ENCODE measurements at places on chromosomes 6 and 20.
A peak's percentile ranks its signal among the peaks of the same experiment; 100 is the strongest.

DNA sequence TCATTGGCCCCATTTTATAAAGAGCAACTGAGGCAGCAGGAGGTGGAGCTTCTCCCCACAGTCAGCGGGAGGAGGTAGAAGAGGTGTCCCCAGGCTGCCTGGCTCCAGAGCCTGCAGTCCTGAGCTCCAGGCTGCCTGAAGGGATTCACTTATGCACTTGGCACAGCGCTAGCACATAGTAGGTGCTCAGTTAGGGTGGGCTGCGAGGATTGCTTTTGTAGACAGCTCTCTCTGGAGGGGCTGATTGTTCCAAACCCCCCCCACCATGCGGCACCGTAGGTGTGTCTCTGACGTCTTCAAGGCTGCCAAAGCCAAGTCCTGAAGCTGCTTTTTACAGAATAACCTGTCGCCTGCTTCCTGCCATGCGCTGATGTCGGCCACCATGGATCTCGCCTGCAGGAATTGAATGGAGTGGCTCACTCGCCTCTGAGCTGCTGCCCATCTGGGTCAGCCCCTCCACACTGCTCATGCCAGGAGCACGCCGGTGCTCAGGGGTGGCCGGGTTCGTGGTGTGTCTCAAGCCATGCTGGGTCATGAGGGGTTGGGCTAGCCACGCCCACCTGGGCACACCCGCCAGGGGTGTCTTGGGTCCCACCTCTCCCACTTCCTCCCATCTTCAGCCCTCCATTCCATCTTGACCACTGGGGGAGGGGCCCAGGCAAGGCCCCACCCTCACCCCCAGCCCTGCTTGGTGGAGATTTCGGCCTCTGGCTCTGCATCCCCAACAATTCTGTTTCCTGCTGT, 59.8 kb downstream of the BCAS4 start:
- no peak for DNase-seq

DNA sequence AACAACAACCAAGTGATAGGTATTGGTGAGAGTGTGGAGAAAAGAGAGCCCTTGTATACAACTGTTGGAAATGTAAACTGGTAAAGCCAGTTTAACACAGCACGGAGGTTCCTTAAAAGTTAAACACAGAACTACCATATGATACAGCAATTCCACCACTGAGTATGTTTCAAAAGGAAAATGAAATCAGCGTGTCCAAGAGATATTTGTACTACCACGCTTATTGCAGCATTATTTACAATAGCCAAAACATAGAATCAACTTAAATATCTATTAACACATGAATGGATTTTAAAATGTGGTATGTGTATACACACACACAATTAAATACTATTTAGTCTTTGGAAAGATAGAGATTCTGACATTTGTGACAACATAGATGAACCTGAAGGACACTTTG, 1.1 kb downstream of the PTCHD4 start:
- no peak for DNase-seq

- DNase-seq, result no peak
These were observed 77.6 kb downstream of the RIN2 start for GRCh38 chr20:19835533-19836222.

DNA sequence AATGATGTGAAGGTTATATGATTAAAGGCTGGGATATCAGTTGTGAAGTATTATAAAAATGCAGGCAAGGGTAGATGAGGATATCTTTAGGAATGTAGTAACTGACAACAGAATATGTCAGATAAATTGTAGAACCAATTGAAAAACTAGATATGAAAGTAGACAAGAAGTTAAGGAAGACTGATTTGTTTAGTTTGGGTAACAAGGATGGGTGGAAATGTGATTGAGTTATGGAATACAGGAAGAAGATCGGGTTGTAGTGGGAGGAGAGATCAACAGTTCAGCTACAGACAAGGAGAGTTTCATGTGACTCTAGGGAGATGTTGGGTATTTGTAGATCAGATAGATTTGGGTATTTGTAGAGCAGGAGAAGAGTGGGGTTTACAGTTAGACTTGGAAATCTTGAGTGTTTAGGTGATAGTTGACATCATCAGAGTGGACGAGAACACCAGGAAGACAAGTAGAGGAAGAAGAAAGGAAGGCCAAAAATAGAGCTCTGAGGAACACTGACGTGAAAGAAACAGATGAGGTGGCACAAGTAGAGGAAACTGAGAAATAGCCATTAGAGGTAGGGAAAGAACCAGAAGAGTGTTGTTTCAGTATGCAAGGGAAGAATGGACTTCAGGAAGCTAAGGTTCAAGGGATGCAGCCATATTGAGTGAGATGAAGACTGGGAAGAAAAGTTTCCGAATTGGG, 12.1 kb upstream of the TSPYL1 start:
- no peak for DNase-seq

- no peak for DNase-seq
These were observed 361.6 kb downstream of the THBS2 start for GRCh38 chr6:168892031-168892430.

GRCh38 chr6:111846066-111846465, 27.2 kb downstream of the FYN start:
- no peak for DNase-seq

DNA sequence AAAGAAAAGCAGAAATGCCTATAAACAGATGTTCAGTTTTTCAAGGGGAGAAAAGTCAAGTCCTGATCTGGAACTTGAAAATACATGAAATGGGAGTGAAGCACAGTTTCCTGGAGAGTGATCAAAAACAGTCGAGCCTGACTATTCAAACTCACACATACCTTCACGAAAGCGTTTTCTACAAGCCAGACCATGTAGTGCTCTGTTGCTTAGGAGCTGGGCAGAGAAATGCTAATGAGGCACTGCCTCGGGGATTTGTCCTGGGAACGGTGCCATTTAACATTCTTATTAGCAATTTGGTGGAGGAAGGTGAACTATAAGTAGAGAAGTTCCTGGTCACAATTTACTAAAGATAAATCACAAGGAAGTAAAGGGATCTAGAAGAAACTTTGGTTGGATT, 5.9 kb downstream of the NHSL1 start:
- no peak for DNase-seq

DNA sequence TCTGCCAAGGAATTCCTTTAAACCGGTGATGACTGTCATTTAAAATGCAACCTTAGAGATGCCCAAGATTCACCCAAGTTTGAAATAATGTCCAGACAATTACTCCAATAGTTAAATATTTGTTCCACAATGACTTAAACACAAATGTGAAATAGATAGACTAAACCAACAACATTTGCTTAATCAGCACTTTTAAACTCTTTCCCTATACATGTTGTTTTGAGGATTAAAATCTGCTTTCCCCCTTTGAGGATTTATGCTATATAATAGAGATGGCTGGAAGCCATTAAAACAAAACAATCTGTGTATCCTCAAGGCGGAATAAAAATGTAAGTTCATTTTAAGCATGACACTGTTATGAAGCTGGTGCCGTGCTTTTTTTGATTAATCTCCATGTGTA, 297.8 kb upstream of the RSPO3 start:
- no peak for DNase-seq

DNA sequence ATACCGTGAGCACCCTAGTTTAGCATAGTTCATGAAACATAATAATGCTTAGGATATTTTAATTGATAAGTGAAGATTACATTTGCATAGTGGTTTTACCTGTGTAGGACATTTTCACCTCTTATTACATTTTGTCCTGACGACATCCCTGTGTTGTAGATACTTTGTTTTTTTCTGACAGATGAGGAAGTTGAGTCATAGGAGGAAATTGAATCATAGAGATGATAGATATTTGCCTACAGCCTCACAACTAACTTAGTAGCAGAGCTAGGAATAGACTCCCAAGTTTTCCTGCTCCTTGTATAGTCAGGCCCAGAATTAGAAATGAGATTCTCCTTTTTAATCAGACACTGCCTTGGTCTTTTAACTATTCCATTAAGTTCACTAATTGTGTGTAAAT, 100.5 kb upstream of the SUPT3H start:
- peak; percentile 16 for DNase-seq

DNA sequence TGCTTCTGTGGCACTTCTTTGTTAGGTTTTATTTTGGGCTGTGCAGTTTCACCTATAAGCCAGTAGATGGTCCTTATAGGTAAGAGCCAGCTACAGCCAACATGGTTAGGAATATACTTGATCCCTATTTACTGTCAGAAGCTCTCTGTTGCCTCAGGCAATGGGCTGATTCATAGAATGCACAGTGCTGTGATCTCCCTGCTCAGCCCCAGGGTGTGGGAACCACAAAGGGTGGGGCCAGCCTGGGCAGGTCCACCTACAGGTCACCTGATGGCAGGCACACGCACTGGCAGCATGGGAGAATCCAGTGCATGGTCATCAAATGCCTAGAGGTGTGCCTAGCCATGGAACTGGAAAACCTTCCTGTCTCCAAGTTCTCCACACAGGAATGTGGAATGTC, 191.9 kb downstream of the MOXD1 start:
- DNase-seq, result no peak

DNA sequence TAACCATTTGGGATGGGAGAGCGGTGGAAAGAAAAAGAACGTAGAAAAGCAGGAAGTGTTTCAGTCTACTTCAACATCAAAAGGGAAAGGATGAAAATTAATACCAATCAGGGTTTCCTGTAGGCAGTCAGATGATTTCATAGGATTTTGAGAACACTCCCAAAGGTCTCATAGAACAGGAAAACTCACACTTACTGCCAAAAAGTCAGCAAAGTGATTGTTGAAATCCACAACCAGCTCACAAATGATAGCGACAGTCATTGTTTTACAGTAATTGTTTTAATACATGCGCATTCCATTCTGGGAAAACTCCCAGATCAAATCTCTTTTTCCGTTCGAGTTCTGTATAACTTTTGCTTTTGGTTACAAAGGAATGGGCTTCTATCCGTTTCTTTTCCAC, 5.3 kb upstream of the CNKSR3 start:
- no peak for DNase-seq

GRCh38 chr20:59947376-59947775, 7.2 kb downstream of the FAM217B start:
- DNase-seq, result no peak

- no peak for DNase-seq
These were observed 2.7 kb downstream of the SERPINB6 start for GRCh38 chr6:2968600-2969135.

GRCh38 chr6:35544769-35545361, 32.2 kb upstream of the TULP1 start:
- DNase-seq, result no peak

DNA sequence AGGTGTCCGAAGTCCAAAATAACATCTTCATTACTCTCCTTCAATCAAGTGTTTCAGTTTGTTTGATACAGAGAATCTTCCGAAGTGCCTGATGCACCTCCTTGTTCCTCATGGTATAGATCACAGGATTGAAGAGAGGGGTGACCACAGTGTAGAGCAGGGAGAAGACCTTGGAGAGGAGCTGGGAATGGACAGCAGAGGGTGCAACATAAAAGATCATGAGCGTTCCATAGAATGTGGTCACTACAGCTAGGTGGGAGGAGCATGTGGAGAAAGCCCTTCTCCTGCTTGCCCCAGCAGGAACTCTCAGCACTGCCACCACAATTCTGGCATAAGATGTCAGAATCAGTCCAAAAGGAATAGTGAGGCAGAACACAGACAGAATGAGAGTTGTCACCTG, 11.9 kb downstream of the OR12D1 start:
- no peak for DNase-seq

DNA sequence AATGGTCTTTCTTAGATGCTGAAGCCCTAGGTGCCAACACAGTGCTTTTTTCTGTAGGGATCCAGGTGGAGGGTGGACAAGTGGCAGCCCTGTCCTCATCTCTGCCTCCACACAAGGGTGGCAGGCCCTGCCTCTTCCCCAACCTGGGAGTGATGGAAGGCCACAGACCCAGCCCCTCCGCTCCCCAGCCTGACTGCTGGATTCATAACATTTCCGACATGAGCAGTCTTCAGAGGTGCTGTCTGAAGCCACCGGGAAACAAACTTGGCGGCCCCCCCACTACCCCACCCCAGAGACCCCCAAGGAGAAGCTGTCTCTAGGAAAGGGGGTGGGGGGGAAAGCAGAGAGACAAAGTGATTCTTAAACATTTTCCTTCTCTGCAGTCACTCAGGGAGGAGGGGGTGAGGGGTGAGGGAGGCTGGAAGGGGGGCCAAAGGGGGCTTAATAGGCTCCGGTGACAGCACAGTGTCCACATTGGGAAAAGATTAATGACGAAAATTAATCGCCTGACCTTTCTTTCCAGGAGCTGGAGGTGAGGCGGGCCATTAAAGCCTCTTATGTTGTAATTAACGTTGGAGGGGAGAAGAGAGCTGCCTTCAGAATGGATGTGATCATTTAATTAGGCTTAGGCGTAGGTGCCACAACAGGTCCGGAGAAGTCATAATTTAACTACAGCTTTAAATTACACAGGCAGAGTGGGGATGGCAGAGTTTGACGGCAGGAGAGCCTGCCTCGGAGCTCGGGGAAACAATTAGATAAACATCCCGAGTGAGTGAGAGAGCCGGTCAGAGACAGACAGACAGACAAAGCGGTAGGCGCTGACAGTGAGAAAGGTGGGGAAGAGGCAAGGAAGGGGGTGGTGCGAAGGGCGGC, 76.8 kb upstream of the FOXP4 start:
- no peak for DNase-seq

DNA sequence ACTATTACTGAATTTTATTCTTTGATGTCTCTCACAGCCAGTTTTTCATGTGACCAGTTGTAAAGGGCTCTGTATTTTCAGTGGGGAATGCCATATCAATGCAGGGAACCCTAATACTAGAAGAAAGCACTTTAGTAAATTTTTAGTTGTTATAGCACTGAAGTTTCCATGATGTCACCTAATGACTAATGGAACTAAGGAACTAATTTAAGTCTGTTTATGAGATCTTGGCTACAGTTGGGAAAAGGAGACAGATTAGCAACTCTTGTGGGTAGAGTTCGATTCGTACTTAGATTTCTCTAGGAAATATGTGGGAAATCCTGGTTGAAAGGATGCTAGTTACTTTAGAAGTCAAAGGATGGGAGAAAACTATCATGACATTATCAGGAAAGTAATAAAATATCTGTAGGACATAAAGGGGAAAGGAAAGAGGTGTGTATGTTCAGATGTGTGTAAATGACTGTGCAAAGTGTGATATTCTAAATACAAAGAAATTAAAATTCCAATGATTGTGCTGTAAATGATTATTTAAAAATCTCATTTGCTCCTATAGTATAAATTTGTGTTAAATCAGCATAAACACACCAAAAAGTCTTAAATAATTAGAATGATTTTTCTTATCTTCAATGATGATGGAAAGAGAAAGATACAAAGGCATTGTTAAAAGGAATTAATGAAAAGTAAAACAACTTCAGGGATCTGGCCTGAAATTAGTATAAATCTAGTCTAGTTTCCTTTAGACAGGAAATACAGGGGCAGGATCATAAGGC, 103.4 kb downstream of the LRRC1 start:
- no peak for DNase-seq

GRCh38 chr6:34437644-34437970, 11.7 kb upstream of the RPS10 start:
- DNase-seq, result no peak

DNA sequence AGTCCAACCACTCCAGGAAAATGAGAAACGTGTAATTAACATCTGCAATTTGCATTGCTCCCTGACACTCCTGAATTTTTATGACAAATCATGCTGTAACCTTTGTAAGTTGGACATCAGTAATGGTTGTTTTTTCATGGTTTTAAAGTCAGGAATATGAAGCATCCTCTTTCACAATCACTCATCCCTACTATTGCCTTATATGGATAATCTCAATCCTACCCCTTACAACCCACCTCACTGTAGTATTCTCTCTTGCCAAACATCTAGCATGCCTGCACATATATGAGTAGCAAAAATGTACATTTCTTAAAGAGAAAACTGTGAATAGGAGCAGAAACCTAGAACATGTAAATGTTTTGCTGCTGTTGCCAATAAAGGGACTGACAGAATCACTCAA, 729.5 kb downstream of the KIF16B start:
- no peak for DNase-seq

- no peak for DNase-seq
These were observed 180.5 kb downstream of the JARID2 start for GRCh38 chr6:15426395-15426794.

- no peak for DNase-seq
These were observed 275.8 kb upstream of the SULF2 start for GRCh38 chr20:48060841-48061720.
